ENCODE measurements at places on chromosomes 13 and 19.

DNA sequence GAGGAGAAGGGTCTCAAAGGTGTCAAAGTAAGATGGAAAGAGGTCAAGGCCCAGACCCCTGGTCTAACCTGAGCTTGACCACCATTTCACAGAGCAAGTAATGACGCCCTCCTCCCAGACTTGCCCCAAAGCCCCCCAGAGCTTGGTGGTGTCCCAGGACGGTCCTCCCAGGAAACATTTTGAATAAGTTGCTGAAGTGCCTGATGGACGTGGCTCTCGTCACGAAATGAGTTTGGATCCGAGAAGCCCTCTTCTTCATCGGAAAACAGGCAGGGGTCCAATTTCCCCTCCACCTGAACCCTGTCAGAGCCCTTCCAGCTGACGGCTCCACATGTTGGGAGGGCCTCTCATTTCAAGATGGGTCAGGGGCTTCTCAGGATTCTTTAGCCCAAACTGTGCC is 54.5 kb upstream of the TPM4 start:
- DNase-seq, result no peak

DNA sequence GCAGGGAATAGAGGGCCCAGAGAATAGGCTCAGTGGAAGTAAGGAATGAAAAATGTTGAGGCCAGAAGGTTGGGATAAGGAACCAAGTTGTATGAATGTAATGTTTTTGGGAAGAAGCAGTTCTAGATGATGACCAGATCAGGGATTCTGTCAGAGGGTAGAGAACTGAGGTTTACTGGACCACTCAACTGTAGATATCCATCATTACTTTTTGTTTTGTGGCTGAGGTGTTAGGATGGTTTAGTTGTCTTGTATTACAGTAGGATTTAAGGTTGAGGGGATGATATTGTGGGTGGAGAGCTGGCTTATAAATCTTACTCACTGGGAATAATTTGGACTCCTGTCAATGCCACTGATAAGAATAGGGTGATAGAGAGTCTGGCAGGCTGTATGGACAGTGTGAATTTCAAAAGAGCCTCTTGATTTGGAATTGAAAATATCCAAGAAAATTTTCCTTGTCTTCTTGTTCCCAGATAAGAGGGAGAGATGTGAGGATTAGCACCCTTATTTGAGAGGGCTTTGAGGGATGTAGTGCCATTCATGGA is 22.6 kb downstream of the NDFIP2 start:
- no peak for DNase-seq

GRCh38 chr19:2337329-2337707 is 8.8 kb downstream of the SPPL2B start:
- DNase-seq, result no peak

- DNase-seq, result no peak
Observed at GRCh38 chr13:46008631-46009030, 43.9 kb downstream of the ZC3H13 start.

- no peak for DNase-seq
Observed at GRCh38 chr13:90436697-90437096, 910.8 kb upstream of the MIR17HG start.

Measured in AG20443 (cell line).